ENCODE measurements at places on chromosomes 7 and 10.

GRCh38 chr7:150502519-150502918, 12.2 kb upstream of the GIMAP7 start:
- no peak for DNase-seq

DNA sequence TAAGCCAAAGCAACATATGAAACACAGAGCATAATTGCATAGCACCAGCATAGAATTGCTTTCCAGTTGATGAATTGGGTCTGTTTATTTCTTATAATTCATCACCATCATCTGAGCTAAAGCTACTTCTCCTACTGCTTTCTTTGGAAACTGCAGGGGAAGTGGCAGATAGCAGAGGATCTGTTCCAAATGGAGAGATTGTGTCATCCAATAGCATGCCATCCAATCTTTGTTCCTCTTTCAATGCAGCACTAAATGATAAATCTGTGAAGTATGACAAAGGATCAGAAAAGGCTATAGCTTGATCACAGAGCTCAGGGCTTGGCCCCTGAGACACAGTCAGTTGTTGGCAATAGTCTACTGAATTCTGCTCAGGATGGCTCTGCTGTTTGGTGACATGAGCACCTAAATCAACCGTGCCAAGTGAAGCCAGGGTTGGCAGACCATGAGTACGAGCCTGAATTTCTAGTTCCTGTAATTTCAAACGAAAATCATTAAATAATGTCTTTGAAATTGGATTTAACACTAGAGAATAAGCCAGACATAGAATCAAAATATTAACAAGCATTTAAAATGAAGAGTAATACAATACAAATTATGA, 90.0 kb downstream of the TFEC start:
- DNase-seq: no peak

DNA sequence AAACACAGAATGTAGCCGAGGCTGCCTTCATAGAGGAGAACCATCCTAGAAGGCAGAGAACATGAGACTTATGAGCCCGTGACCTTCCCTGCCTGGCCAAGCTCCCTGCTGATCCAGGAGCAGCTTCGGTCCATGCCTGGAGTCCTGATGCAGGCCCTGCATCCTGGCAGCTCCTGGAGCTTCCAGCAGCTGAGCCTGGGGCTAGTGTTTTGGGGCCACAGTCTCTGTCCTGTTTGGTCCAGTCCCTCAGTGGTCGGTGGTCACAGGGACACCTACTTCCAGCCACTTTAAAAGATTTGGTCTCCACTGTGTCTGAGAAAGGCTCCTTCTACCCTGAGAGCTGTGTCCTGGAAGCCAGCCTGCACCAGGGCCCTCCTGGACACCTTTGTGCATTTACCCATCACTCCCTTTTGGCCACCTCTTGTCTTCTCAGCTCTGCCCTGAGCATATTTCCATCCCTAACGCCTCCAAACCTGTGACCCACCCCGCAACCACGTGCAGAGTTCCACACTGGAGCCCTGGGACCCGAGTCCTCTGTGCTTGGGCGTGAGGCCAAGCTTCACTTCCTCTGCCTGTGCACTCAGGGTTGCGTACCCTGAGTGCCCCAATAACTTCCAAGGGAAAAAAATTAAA, 315.2 kb upstream of the ZNF32 start:
- no peak for DNase-seq

DNA sequence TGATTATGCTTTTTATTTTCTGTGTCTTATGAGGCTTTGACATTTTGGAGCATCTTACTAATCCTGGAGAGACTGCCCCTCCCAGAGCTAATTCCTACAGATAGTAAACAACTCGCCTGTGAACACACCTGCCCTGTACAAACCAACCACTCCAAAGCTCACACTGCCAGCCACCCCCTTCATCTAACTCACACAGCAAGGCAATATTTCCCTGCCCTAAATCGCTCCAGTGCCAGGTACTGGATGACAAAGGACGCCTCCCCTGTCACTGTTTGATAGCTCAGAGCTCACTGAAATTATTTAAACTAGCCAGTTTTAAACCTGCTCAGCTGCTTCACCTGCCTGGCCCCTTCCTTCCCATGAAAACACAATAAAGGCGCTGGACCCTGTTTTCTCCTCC, 535.1 kb upstream of the CELF2 start:
- DNase-seq: no peak

DNA sequence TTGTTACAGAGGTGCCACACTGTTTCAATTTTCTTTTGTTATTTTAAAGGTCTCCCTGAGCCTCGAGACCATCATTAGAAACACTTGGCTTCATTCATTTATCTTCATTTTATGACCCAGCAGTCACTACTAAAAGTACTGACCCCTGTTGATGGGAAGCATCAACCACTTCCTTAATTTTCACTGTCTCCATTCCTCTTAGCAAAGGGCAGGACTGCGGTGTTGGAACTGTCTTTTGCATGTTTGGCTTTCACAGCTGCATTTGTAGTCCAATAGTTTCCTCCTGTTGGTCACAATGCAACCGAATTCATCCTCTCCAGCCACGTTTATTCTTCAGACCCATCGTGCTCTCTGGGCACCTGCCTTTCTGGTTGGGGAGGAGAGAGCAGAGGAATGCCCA, 46.7 kb upstream of the PDZD8 start:
- no peak for DNase-seq

Measured in iPS-NIHi11 (cell line).